ENCODE measurements at places on chromosomes 12 and 14.

GRCh38 chr14:99619835-99620834 lies 16.1 kb upstream of the CCDC85C start:
- peaks cover 6% of the 10 kb centered on the region for H3K4me1 ChIP-seq
- peak; percentile 51 for DNase-seq
- no peak overlapping the region for H3K4me3 ChIP-seq

DNA sequence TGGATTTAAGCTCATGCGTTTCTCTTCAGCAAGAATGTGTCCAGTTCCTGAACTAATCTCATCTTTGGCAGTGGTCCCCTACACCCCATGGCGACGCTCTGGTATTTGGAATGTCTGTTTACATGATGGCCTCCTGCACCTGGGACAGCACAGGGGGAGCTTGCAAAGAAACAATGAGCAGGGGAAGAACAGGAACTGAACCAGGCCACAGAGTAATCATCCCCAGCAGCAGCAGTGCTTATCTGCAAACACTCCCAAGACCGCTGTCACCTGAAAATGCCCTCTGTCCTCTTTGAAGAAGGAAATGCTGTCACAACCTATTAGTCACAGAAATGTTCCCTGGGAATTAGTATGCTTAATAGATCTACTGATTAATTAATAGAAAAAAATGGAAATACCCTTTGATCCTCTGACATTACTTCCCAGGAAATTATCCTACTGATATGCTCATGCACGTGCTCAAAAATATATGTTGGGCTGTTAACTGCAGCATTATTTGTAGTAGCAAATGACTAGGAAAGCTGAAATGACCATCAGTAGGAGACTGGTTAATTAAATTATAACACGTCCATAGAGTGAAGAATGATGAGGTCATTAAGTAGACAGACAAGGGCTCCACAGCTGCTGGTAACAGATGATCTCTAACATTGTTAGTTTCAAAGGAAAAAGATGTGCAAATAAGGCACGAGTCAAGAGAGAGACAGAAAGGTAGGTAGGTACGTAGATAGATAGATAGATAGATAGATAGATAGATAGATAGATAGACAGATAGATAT lies 279.3 kb upstream of the FLRT2 start:
- no peak overlapping the region for H3K4me3 ChIP-seq
- peak; percentile 35 for DNase-seq
- H3K4me1 ChIP-seq, result peaks cover 15% of the 10 kb centered on the region
- peak overlapping the region; percentile 16 for H3K27ac ChIP-seq
- no peaks in the 10 kb centered on the region for H3K36me3 ChIP-seq

DNA sequence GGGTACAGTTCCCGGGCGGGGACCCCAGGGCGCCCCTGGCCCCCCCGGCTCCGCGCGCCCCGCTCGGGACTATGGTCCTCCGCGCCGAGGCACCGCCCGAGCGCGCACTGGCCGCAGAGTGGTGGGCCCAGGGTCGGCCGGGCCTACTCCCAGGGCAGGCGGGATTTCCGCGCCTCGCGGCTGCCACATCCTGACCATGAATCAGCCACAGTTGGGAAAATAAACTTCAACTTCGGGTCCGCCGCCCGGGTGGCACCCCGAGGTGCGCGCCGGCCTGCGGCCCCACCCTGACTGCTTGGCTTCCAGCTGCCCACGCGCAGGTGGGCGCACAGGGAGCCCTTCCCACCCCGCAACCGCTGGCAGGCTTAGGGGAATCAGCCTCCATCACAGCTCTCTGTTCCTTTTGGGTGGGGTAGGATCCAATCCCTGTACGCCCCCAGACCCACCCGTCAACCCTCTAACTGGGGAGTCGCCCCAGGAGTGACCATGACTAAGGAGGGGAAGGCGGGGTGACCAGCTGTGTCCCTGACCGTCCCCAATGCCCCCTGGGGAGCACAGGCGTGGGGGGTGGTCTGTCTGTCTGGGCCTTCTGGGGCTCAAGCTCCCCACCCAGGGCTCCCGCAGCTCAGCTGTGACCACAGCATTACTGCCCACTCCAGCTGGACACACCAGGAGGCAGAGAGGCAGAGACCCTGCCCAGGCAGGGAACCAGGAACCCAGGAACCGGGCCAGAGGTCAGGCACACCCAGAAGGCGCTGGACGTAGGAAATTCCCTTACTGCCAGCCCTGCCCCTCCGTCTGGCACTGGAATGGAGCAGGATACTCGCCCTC lies 678 bp downstream of the INF2 start:
- peak overlapping the region; percentile 87 for H3K4me3 ChIP-seq
- H3K27ac ChIP-seq, result peak overlapping the region; percentile 70
- no peaks in the 10 kb centered on the region for H3K36me3 ChIP-seq
- H3K4me1 ChIP-seq, result peaks cover 6% of the 10 kb centered on the region
- no peaks in the 10 kb centered on the region for H3K27me3 ChIP-seq
- no peak for DNase-seq

DNA sequence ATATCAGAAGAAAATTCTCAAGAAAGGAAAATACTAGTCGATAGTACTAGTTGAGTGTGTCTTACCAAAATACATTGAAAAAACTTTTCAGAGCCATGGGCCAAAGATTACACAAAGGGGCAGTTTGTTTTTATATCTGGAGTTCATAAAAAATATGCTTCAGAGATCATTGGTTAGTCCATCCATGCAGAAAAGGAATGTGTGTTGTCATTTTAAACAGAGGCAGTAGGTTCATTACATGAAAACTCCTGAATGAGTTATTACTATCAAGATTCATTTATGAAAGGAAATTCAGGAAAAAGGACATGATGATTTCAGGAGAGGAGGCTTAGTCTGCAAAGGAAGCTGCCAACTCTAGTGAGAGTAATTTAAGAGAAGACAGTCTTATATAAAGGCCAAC lies 354.8 kb downstream of the AEBP2 start:
- H3K27me3 ChIP-seq, result no peaks in the 10 kb centered on the region
- no peak overlapping the region for H3K4me3 ChIP-seq
- no peaks in the 10 kb centered on the region for H3K36me3 ChIP-seq
- H3K4me1 ChIP-seq, result no peaks in the 10 kb centered on the region
- no peak for DNase-seq
- H3K27ac ChIP-seq, result no peak overlapping the region

DNA sequence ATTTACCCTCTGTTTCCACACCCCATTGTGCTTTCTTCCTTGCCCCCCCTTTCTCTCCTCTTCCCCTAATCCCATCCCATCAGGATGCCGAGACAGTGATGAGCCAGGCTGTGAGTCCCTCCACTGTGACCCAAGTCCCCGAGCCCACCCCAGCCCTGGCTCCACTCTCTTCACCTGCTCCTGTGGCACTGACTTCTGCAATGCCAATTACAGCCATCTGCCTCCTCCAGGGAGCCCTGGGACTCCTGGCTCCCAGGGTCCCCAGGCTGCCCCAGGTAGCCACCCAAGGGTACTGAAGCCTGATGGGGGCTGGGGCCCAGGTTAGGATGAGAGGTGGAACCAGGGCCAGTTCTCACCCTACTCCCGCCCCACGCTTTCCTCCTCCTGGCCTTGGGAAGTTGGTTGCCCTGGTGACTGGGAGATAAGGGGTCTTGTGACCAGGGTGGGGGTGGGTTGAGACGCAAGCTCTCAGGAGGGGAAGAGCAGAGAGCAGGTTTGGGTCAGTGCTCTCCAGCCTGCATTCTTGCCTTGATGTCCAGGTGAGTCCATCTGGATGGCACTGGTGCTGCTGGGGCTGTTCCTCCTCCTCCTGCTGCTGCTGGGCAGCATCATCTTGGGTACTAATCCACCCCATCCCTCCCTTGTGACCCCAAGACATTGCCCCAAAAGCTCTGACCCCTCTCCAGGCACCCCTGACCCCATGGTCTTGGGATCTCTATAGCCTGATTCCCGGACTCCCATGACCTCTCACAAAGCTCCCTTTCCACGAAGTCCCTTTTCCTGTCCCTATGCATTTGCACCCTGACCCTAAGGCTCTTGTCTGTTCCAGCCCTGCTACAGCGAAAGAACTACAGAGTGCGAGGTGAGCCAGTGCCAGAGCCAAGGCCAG lies 1.2 kb downstream of the AMHR2 start:
- peaks cover 48% of the 10 kb centered on the region for H3K4me1 ChIP-seq
- no peaks in the 10 kb centered on the region for H3K27me3 ChIP-seq
- DNase-seq, result peak; percentile 55
- H3K27ac ChIP-seq, result peak overlapping the region; percentile 96
- H3K36me3 ChIP-seq, result no peaks in the 10 kb centered on the region
- H3K4me3 ChIP-seq, result peak overlapping the region; percentile 20

GRCh38 chr14:106652494-106652893 lies 1126.1 kb downstream of the TMEM121 start:
- H3K27ac ChIP-seq, result no peak overlapping the region
- H3K4me1 ChIP-seq, result no peaks in the 10 kb centered on the region
- no peaks in the 10 kb centered on the region for H3K27me3 ChIP-seq
- no peaks in the 10 kb centered on the region for H3K36me3 ChIP-seq
- no peak overlapping the region for H3K4me3 ChIP-seq

DNA sequence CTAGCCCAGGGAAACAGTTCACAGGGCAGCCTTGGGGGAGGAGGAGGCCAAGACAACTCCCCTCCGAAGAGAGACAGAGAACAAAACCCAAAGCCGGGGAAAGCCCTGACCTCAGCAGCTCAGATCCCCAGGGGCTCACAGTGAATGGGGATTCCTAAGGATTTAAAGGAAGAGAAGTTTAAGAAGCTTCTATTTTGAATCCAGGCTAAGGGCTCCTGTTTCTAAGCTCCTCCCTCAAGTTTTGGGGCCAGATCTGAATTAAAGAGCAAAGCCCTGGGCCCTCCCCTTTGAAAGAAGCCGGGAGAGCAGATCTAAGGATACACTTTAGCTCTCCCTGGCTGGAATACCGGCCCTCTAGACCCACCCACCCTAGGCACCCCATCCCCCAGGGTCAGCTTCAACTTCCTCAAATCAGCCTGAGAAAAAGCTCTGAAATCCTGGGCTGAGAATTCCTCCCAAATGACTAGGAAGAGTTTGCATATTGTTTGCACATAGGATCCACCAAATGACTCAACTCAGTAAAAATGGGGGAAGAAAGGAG lies 3.9 kb downstream of the KDM2B start:
- H3K27me3 ChIP-seq, result no peaks in the 10 kb centered on the region
- DNase-seq, result peak; percentile 70
- H3K4me1 ChIP-seq, result peaks cover 30% of the 10 kb centered on the region
- H3K36me3 ChIP-seq, result peaks cover 9% of the 10 kb centered on the region
- H3K27ac ChIP-seq, result peak overlapping the region; percentile 96

- no peaks in the 10 kb centered on the region for H3K36me3 ChIP-seq
- DNase-seq, result peak; percentile 22
- peaks cover 7% of the 10 kb centered on the region for H3K4me1 ChIP-seq
Measured at GRCh38 chr12:71242511-71242910, 84.7 kb upstream of the TSPAN8 start.

DNA sequence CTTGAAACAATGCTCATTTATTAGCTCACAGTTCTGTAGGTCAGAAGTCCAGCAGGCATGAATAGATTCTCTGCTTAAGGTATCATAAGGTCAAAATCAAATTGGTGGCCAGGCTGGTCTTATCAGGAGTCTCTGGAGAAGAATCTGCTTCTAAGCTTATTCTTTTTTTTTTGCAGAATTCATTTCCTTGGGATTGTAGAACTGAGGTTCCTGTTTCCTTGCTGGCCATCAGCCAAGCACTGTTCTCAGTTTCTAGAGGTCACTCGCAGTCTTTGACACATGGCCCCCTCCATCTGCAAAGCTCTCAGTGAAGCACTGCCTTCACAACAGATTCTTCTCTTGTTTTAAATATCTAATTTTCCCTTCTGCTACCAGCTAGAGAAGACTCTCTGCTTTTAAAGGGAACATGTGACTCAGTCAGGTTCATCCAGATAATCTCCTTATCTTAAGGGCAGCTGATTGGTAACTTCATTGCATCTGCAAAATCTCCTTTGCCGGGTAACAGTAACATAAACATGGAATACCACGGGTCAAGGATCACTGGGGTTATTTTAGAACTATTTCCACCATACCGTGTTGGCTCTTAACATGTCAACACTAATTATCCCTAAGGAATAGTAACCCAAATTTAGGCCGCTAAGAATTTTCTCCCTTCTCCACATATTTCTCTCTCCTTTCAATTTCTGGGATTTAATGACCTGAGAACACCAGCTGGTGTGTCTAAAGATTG lies 25.3 kb downstream of the RHOJ start:
- DNase-seq, result peak; percentile 18
- no peaks in the 10 kb centered on the region for H3K4me1 ChIP-seq
- no peak overlapping the region for H3K4me3 ChIP-seq
- no peak overlapping the region for H3K27ac ChIP-seq

DNA sequence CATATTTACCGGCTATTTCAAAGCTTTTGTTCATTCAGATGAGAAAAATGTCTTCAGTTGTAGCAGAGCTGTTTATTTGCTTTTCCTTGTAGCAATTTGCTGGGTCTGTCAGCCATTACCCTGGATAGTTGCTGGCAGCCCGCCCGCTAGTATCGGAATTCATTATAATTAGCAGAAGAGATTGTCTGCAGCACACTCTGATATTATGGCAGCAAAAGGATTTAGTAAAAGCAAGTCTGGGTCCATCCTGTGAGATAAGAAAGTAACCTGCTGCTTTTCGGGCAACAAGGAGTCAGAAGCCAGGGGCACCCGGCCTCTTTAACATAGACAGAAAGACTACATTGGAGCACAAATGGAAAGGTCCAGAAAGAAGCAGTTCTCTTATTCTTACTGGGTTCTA lies 6.1 kb upstream of the SLC35E3 start:
- no peaks in the 10 kb centered on the region for H3K27me3 ChIP-seq
- H3K36me3 ChIP-seq, result peaks cover 22% of the 10 kb centered on the region
- no peak for DNase-seq

GRCh38 chr14:23076785-23077408 lies 18.0 kb downstream of the ACIN1 start:
- peaks cover 13% of the 10 kb centered on the region for H3K4me1 ChIP-seq
- peak; percentile 52 for DNase-seq
- no peak overlapping the region for H3K4me3 ChIP-seq

GRCh38 chr12:619346-619745 lies 43.9 kb downstream of the NINJ2 start:
- H3K27me3 ChIP-seq, result no peaks in the 10 kb centered on the region
- H3K36me3 ChIP-seq, result no peaks in the 10 kb centered on the region
- no peak overlapping the region for H3K4me3 ChIP-seq
- DNase-seq, result no peak

DNA sequence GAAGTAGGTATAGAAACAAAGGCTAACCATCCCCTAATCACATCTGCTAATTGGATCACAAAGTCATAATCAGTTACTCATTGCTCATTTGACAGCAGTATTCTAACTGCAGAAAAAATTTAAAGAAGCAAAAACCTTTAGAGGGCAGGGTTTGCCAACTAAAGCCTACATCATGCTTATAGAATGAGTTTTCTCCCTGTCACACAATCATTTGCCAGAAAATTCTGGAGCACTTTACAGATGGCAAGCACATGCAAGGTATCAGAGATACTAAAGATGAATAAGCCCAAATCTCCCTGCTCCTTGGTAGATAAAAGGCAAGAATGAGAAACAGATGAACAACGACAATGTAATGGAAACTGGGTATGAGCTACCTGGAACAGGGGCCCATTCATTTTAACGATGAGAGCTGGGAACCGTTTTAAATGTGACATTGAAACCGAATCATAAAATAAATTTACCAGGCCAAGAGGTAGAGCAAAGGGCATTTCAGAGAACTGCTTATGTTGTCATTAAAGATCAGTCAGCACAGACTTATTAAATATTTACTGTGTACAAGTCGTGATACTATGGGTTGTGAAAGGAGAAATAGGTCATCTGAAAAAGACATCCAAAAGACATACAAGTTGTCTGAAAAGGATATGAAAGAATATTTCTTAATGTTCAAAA lies 211.4 kb upstream of the ABCD2 start:
- DNase-seq, result no peak
- no peaks in the 10 kb centered on the region for H3K4me1 ChIP-seq
- no peak overlapping the region for H3K27ac ChIP-seq
- no peak overlapping the region for H3K4me3 ChIP-seq
- no peaks in the 10 kb centered on the region for H3K27me3 ChIP-seq
